HT1080 (cell line): ENCODE measurements at places on chromosomes 3 and 15. TPM values are rescaled to one million over a fixed set of nuclear protein-coding genes. Genes with fewer than 3 reads are reported as not detected.

- no peak for DNase-seq
Observed at GRCh38 chr15:73053398-73053723, 1.1 kb downstream of the NEO1 start.

- peak; percentile 27 for DNase-seq
Observed at GRCh38 chr3:174162550-174162949, 696.6 kb upstream of the NAALADL2 start.

- DNase-seq, result no peak
Observed at GRCh38 chr3:58189691-58190090, 21.1 kb downstream of the DNASE1L3 start.

- DNase-seq, result no peak
Observed at GRCh38 chr3:120846073-120846472, 61.9 kb upstream of the STXBP5L start.

- DNase-seq, result no peak
Observed at GRCh38 chr15:40637221-40637745, 43.2 kb downstream of the KNL1 start.

The ADIPOQ gene
- not detected in 2 replicates for total RNA-seq

DNA sequence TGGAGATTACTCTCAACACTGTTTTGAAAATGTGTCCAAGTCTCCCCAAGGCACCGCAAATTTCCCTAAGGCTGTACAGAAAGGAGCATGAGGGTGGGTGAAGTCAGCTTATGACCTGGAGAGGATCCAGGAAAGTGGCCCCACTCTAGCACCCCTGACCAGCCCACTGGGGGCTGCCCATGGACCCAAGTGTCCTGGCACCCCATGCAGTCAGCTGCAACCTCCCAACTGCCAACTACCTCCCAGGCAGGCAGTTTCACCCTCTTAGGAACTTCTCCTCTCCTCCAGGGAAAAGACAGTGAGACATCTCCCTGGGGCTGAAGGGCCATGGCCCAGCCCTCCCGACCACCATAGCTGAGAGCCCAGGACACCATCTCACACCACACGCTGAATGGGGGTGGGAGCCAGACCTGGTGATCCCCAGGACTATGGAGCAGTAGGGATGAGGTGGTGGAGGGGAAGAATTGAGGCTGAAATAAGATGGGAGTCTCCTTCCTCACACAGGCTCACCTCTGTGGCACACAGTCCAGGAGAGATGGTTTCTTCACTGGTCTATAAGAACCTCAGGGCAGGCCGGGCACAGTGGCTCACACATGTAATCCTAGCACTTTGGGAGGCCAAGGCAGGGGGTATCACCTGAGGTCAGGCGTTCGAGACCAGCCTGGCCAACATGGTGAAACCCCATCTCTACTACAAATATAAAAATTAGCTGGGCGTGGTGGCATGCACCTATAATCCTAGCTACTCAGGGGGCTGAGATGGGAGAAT lies 104.4 kb downstream of the DAPK2 start:
- no peak for DNase-seq

- DNase-seq, result peak; percentile 41
Observed at GRCh38 chr3:66376568-66376967, 124.3 kb downstream of the LRIG1 start.

The TP63 gene
- 0.06 and 0.27 TPM in 2 replicates for total RNA-seq

DNA sequence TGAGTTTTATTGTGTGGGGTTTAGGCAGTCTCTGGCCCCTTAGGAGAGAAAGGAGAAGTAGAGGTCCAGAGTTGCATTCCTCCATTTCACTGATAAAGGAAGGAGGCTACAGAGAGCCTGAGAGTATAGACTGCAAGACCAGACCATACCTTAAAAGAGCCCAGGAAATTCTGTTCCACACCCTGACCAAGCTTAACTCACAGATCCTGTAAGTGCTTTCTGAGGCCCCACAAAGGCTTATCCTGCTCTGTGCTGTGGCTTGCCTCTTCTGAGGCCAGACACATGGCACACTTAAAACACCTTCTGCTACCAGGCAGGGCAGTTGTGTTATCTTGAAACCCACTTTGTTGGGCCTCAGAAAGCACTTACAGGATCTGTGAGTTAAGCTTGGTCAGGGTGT lies 39.2 kb upstream of the LEKR1 start:
- no peak for DNase-seq

GRCh38 chr3:20072422-20072821 lies 32.2 kb downstream of the KAT2B start:
- DNase-seq, result no peak

DNA sequence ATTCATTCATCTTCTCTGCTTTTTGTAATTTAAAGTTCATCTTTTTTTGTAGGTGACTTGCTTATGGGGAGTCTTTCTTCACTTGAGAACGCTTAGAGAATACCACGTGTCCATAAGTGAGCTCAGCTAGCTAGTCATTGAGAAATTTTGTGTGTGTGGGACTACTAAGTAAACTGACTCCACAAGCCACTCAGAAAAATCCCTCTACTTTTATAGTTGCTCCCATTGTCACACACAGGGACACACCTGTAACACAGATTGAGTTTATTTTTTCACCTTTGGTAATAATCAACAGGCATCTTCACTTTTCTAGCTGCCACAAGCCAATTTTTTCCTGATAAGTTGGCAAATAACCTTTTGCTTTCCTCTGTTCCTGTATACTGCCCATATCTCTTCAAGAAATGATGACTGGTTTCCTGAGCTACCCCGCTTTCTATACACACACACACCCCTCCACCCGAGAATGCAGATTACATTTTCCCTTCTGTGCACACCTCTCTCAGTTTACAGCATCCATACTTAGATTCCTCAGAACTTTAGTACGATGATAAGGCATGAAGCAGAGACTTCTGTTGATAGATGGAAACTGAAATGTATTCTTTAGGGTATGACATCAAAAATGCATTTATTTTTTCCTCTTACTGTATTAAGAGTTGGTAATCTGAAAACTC lies 4.6 kb downstream of the TSC22D2 start:
- DNase-seq, result peak; percentile 76

DNA sequence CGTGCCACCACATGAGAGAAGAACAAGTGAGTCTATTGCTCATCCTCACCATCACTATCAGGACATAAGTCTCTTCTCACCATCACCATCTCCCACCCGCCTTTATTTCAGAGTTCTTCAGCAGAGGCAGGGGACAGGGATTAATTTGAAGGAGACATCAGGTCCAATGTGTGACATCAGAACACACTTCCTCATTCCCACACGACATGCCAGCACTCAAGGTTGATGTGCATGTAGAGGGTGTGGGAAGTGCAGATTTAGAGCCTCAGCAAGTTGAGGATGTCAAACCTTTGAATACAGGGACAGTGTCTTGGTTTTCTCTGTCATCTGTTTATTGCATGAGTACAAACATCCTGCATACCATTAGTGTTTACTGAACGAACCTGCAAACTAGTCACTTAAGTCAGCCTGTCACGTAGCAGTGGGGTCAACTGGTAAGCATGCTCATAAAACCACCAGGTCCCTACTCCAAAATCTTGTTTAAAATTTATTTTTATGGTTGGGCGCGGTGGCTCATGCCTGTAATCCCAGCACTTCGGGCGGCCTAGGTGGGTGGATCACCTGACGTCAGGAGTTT lies 104.4 kb downstream of the MYLK start:
- DNase-seq, result no peak

The SH2D7 gene
- not detected in 2 replicates for total RNA-seq

- no peak for DNase-seq
Observed at GRCh38 chr3:99920481-99921376, 103.1 kb downstream of the CMSS1 start.

DNA sequence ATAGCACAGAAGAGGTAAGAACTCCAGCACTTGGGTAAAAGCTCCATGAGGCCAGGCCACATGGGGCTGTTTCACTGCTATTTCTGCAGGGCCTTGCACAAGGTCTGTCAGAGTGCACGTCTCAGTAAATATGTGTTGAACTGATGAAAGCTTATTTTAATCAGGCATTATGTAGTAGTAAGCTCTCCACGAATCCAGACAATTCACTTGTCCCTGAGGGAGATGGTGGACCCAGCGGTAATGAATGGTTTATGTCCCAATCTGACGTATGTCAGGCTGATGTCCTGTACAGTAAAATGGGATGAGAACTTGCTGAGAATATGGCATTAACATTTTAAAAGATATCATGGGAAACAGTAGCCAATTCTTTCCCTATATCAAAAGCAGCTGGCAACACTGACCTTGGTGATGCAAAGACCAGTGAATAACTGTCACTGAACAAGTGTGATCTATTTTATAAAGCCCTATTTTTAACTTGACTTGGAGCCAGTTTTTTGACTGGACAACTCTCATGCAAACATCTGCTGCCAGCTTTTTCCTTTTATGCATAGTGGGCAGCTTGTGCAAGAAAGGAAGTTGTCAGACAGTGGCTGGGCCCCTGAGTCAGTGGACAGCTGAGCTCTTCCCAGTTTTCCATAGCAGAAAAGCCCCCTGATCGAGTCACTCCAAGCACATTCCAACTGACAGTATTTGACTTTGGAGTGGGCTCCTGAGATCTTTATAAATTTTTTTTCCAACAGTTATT lies 519.8 kb upstream of the MDFIC2 start:
- DNase-seq, result peak; percentile 91

The TMCO5A gene
- total RNA-seq, result not detected in 2 replicates

DNA sequence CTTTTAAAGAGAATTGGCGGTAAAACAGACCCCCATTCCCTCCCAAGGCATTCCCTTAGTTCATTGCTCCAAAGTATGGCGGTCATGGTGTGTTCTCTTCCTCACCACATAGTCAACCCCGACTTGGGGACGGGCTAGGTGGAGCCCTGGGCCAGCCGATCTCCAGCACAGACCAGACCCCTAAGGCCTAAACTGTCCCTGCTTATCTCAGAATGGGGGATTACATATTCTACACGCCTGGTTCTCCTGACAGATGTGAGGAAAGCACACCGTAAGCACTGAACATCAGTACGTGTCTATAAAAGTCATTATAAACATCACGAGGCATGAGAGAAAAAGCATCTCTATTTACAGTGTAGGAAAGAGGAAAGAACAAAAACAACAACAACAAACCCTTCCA lies 244.5 kb upstream of the STT3B start:
- DNase-seq, result no peak

DNA sequence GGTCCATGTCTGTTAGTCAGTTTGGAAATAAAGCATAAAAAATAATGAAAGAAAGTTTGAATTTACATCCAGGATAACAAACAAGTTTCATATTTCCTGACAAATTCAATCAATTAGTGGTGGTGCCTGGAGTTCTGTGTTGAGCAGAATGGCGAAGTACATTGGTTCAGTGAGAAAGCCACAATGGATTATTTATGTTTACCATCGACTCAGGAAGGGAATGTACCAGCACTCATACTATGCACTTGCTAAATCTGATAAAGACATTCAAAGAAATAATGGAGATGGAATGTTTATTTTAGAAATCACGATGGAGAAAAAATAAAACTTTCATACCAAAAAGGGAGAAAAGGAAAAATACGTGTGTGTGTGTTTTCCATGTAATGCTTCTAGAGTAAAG lies 45.3 kb upstream of the MME start:
- DNase-seq, result no peak
